CD4-positive, alpha-beta T cell treated with Interferon gamma for 1 hour (primary cell): ENCODE measurements at places on chromosomes 16 and 17.
A peak's percentile ranks its signal among the peaks of the same experiment; 100 is the strongest.

- DNase-seq = peak; percentile 61
These were observed 7.3 kb upstream of the VEZF1 start for GRCh38 chr17:57995076-57995956.

GRCh38 chr17:75864448-75864871, 9.3 kb upstream of the WBP2 start:
- DNase-seq = peak; percentile 75

DNA sequence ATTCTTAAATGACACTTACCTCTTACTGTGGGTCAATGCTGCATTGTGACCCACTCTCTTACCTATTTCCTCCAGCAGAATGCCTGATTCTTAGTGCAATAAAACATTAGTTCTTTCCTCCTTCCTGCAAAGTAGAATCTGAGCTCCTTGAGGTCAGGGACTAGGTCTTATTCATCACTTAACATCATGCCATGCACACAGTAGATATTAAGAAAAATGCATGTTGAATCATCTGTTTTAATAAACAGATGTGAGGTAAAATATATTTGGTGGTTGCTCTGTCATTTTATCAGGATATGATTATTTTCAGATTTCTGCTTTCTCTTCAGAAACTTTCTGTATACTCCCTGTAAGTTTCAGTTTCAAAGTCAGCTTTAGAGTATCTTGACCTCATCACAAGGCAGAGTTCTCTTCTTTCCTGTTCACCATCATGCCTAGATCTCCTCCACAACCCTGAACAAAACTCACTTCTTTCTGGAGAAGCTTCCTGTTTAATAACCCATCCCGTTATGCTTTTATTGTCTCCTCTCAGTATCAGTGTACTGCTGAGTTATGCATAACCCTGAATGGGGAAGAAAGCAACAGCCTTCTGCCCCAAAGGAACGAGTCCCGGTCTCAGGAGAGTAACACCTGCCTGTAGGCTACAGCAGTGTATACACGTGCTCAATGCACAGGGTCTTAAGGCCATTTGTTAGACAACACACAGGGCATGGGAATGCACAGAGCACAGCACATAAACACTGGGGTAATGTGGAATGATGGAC, 30.3 kb upstream of the SUPT4H1 start:
- no peak for DNase-seq

GRCh38 chr16:87044829-87045228, 272.4 kb downstream of the C16orf95 start:
- DNase-seq = no peak

GRCh38 chr16:3573146-3573815, 3.9 kb downstream of the NLRC3 start:
- no peak for DNase-seq

- no peak for DNase-seq
These were observed 27.9 kb downstream of the CPPED1 start for GRCh38 chr16:12775656-12776236.

GRCh38 chr17:56284482-56284881, 131.2 kb downstream of the ANKFN1 start:
- DNase-seq = no peak

DNA sequence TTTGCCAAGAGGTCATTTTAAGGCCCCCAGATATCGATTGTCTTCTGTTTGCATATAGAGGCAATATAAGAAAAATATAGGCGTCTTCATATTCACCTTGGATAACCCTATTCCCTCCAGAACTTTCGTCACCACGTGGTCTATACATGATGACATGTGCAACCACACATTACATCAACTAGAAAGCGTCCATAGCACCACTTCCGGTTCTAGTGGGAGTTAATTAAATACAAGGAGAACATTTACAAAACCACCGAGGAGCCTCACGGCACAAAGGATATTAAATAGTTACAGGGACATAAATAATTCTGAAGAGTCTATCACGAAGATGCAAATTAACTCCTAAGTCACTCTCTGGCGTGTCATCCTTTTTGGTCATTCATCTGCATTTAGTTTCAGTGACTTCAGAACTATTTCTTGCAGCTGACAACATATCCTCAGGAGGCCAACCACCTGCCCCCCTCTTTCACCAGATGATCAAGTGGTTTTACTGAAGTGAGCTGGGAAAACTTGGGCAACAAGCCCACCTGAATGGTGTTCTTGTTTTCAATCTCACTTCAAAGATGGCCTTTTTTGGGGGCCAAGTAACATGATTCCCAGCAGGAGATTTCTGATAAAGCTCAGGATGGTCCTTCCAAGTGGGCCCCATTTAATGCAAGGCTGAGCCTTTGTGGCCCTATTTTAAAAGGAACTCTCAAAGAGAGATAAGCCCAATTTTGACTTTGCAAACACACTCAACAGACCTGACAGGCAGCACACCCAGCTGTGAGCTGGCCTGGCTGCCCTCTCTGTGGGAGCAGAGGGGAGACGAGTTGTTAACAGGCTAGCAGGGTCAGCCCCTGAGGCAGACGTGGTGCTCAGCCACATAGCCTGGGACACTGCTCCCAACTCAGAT, 15.3 kb downstream of the CMTM3 start:
- DNase-seq = no peak

GRCh38 chr16:52488837-52489289, 58.1 kb downstream of the TOX3 start:
- DNase-seq = no peak

- no peak for DNase-seq
These were observed 9.7 kb downstream of the VASN start for GRCh38 chr16:4381072-4381934.

GRCh38 chr16:61403386-61403785, 632.9 kb downstream of the CDH8 start:
- DNase-seq = no peak

DNA sequence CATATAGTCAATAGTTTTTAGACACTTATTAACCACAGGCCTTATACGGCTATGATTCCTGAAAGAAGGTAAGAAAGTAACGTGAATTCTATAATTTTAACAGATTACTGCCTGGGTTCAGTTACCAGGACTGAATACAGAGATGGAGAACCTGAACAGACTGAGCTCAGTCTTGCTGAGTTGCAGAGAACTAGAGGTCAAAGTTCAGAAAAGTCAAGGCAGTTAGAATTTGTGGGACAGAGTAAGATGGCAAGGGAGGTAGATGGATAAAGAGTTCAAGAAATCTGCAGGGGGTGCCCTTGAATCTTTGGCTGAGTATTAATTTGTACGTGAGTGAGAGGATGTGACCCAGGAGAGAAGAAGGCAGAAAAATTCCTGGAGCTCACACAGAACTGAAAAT, 320.1 kb upstream of the MAF start:
- DNase-seq = no peak

- no peak for DNase-seq
These were observed 8.7 kb downstream of the COX10 start for GRCh38 chr17:14078027-14078426.

DNA sequence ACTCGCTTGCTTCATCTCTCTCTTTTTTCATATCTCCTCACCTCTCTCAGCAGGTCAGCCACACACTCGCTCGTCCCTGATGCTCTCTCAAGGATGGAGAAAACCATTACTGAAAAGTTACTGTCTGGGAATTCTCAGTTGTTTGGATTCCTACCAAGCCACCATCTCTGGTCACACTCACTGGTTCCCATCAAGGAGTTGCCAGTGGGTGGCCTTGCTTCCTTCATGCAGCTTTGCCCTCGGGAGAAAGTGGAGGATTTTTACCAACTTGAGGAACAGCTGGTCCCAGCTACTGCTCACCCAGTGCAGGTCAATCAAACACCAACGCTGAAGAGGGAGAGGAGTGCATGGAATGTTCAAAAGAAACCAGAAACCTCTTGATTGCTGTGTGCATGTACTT, 25.3 kb downstream of the MEOX1 start:
- no peak for DNase-seq

DNA sequence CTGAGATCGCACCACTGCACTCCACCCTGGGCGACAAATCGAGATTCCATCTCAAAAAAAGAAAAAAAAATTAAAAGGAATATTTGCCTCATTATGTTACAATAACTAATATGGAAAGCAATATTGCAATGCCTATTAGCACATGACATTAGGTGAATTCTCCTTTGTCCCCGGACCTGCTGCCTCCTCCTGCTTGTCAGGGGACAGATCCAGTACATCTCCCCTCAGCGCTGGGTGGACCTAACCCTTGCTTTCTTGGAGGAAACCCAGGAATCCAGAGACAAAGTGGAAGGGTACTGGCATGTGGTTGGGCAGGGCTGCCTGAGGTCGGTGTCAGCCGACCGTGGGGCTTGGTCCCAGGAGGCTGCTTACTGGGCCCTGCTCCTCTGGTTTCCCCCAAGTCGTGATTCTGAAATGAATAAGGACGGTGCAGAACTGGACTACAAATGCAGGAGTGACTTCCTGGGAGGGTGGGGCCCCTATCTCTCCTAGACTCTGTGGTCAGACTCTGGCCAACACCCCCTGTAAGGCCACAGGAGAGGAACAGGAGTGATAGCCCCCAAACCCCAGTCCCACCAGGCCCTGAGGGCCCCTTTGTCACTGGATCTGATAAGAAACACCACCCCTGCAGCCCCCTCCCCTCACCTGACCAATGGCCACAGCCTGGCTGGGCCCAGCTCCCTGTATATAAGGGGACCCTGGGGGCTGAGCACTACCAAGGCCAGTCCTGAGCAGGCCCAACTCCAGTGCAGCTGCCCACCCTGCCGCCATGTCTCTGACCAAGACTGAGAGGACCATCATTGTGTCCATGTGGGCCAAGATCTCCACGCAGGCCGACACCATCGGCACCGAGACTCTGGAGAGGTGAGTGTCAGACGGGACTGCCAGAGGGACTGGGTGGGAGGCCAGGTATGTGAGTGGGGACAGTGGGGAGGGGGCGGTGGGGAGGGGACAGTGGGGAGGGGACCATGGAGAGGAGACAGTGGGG, at the start of gene HBZ:
Gene HBZ, plus strand, starts transcription at position 504 of the 988 bp plus-strand sequence. Its CDS starts 266 bp downstream, at position 770.
- DNase-seq = no peak
